ENCODE measurements at places on chromosomes 16 and 17. TPM values are rescaled to one million over a fixed set of nuclear protein-coding genes. Genes with fewer than 3 reads are reported as not detected.

GRCh38 chr17:19275457-19276127, 38.4 kb downstream of the EPN2 start:
- DNase-seq, result no peak

- peak; percentile 24 for DNase-seq
These were observed 22.5 kb upstream of the ENPP7 start for GRCh38 chr17:79707931-79708891.

- no peak for DNase-seq
These were observed 18.7 kb downstream of the CCDC102A start for GRCh38 chr16:57517397-57518367.

- peak; percentile 36 for DNase-seq
These were observed 124.5 kb upstream of the ZFHX3 start for GRCh38 chr16:73172241-73172972.

GRCh38 chr17:74037320-74037719, 166.2 kb upstream of the RPL38 start:
- DNase-seq, result peak; percentile 72

DNA sequence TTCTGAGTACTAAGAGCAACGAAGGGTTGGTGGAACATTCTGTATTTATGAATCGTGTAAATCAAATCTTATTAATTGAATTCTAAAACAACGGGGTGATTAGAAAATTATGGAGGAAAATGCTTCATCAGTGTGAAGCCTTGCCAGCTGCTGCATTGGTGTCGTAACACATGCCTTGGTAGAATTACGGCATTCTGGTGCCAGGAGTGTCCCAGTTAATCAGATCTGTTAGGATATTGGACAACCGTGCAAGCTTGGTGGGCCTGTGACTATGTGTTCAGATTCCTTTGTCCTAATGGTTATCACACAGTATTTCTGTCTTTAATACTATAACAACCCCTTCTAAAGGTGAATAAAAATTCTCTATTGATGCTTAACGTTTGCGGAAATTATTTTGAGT, 44.2 kb upstream of the TANC2 start:
- DNase-seq, result no peak

DNA sequence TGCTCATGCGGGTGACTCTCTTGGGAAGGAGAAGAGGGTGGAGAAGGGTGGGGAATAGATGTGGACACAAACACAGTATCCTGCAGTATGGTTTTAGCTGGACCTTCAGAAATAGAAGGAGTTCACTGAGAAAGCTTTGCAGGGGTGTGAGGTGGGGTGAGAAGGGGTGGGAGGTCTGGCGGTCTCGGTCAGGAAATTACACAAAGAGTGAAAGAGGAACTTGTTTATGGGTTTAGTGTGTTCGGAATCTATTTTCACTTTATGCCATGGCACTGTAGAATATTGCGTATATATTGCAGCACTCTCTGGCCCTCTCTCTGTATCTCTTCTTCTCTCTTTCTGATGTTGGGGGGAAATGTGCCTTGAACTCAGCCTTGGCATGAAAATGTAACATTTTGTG, 148.2 kb upstream of the GOT2 start:
- no peak for DNase-seq

DNA sequence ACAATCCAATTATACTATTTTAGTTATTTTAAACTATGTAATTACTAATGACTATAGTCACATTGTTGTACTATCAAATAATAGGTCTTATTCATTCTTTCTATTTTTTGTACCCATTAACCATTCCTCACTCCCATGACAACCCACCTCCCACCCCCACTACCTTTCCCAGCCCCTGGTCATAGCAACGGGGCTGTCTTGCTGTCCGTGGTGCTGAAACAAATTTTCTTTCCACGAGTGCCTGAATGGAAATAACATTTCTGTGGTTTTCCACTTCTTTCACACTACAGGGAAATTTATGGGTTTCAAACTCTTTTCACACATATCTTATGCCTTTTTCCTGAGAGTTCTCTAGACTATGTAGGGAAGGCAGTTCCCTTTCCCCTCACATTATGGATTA, 326.6 kb downstream of the PHKB start:
- DNase-seq, result no peak

DNA sequence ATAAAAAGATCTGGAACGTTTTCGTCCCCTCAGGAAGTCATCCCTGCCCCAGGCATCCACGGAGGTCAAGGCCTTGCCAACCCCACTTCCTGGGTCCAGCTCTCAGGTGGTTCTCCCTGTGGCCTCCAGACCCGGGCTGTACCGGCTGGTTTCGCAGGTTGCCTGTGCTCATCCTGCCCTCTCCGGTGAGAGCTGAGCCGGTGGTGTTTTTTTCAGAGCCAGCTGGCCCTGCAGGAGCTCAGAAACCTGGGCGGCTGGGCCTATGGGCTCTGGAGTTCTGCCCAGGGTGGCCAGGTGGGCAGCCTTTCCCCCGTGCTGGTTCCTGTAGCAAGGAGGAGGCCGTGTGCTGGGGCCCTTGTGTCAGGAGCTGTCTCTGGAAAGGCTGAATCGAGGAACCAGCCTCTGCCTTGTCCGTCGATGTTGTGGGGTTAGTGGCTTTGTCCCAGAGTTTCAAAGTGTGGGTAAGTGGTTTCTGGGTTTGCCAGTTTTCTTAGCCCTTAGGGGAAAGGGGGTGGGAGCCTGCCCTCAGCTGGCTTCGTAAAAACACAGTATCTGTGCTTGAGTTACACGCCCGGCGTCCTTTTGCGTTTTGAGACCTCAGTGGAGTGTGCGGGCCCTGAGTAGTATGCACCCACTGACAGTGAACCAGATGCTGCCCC, 23.6 kb downstream of the C16orf90 start:
- no peak for DNase-seq

DNA sequence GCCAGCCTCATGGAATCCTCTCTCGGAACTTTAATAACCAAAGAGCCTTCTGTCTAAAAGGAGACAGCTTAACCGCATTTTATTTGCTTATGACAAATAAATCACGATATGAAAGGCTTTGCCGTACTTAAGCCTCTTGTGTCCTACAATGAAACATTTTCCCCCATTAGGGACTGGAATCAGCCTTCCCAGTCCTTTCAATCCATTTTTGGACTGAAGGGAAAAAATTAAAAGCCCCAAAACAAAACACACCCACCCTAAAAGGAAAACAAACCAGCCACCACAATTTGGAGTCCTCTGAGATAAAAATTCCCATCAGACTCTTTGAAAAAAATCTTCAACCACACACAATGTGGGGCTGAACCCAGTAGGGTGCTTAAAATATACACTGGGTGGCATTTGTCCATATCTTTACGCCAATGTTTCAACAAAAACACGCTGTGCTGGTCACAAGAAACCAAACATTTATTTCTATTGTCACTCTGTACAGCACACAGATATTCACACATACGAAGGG, 3.0 kb downstream of the HOXB4 start:
- no peak for DNase-seq

- peak; percentile 66 for DNase-seq
These were observed 749 bp downstream of the GRIN2A start for GRCh38 chr16:10181196-10182162.

TBC1D3D gene
- total RNA-seq, result not detected

Measured in Caki2 (cell line).